Mesenteric fat pad (tissue), 1 donor: ENCODE measurements at places on chromosomes 5 and 9. TPM values are rescaled to one million over a fixed set of nuclear protein-coding genes. Genes with fewer than 3 reads are reported as not detected.

The CBY3 gene
- not detected for total RNA-seq

The SPAAR gene
- 25.3 TPM for total RNA-seq

The LCN6 gene
- 16.2 TPM for total RNA-seq

The CACNA1B gene
- total RNA-seq, result not detected

The SEMA6A gene
- 24.0 TPM for total RNA-seq

The RPL37 gene
- total RNA-seq, result 961 TPM

The IL17B gene
- not detected for total RNA-seq

The PCDHA9 gene
- 0.22 TPM for total RNA-seq

The ELAVL2 gene
- not detected for total RNA-seq

The PCDHA2 gene
- total RNA-seq, result not detected

The LTC4S gene
- total RNA-seq, result 9.6 TPM

The MORN5 gene
- total RNA-seq, result not detected

The SLC34A3 gene
- not detected for total RNA-seq

The MAMDC4 gene
- total RNA-seq, result 1.6 TPM

The PDCD1LG2 gene
- 3.6 TPM for total RNA-seq

The NUTM2F gene
- total RNA-seq, result not detected

The PRUNE2 gene
- 13.9 TPM for total RNA-seq

The KCNN2 gene
- total RNA-seq, result not detected

The PTPRD gene
- total RNA-seq, result 18.0 TPM

The EQTN gene
- not detected for total RNA-seq

The FKTN gene
- 13.5 TPM for total RNA-seq

The MIER3 gene
- total RNA-seq, result 19.6 TPM

The MYORG gene
- total RNA-seq, result 10.1 TPM

The NDOR1 gene
- total RNA-seq, result 10.4 TPM

The INSYN2B gene
- 0.84 TPM for total RNA-seq

The LECT2 gene
- total RNA-seq, result not detected

The MAML1 gene
- 20.4 TPM for total RNA-seq

The DRD1 gene
- total RNA-seq, result 1.1 TPM

The GPX3 gene
- total RNA-seq, result 4,437 TPM

The ITGA2 gene
- total RNA-seq, result 2.4 TPM

The ATP6V0E1 gene
- total RNA-seq, result 319 TPM

The PRRT1B gene
- total RNA-seq, result not detected

The FBP1 gene
- 14.5 TPM for total RNA-seq

The FSTL4 gene
- total RNA-seq, result not detected

The ACO1 gene
- 237 TPM for total RNA-seq

The IFNB1 gene
- total RNA-seq, result not detected

The CCL21 gene
- 18.0 TPM for total RNA-seq

The NRG2 gene
- total RNA-seq, result 5.7 TPM

The SLC4A9 gene
- total RNA-seq, result 0.22 TPM

The PLPPR1 gene
- total RNA-seq, result not detected

The PCDHGC4 gene
- total RNA-seq, result 1.7 TPM

The LIFR gene
- 97.9 TPM for total RNA-seq

The MVB12B gene
- total RNA-seq, result 22.2 TPM

The ZDHHC11 gene
- total RNA-seq, result 11.0 TPM

The DBH gene
- total RNA-seq, result not detected

The GNA14 gene
- total RNA-seq, result 4.8 TPM

The C5orf58 gene
- total RNA-seq, result not detected

The MBLAC2 gene
- total RNA-seq, result 3.7 TPM

The LYSMD3 gene
- total RNA-seq, result 20.1 TPM

The GRM6 gene
- total RNA-seq, result not detected

The SNCAIP gene
- 3.6 TPM for total RNA-seq

The SPINK7 gene
- not detected for total RNA-seq
